ENCODE measurements at places on chromosomes 7 and 10.

DNA sequence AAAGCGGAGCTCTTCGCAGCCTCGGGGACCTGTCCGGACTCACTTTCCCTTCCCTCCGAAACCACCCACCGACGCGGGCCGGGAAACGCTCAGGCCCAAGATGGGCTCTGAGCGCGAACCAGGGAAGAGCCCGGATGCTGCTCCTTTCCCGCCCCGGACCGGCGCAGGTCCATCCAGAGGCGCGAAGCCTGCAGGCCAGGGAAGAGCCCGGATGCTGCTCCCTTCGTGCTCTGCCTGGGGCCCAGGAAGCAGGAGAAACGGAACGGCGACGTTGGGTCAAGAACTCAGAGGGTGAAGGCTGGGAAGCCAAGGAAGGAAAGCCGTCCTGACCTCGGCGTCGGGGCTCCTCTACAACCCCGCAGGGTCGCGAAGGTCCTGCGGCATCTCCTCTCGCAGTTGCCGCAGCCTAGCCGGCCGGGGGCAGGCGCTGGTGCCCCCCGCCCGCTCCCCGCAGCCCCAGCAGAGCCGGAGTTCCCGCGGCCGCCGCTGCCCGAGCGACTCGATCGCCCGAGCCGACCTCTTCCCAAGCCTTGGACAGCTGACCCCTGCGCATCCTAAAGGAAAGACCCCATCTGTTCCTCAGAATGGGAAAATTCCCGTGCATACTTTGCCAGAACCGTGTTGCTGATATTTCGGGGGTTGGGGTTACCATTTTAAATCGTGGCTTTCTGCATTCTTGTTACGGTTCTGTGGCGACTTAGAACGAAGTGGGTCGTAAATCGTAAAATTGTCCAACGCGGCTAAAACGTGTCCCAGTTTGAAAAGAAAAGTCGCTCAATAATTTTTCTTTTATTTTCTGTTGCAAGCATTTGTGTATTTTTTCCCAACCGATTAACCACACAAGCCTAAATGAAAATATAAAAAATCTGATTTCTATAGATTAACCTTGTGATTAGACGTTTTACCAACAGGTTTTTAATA lies 7.5 kb downstream of the HOXA1 start:
- DNase-seq = no peak

- no peak for DNase-seq
Observed at GRCh38 chr7:2007551-2007950, 225.2 kb downstream of the MAD1L1 start.

DNA sequence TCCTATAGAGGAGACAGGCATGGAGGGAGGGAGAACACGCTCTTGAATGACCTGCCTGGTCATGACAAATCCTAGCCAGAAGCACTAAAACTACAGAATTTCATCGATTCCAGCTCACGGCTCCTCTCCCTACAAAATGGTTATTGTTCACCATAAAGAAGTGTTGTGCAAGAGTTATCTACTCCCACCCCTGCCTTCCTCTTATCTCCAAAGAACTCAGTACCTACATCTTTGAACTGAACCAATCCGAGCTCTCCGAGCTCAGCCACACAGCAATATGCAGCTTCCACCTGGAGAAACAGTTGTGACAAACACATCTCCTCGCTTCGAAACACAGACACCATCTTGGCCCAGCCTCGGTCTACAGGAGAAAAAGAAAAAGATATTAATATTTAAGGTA lies 26.9 kb upstream of the TMEM213 start:
- DNase-seq = no peak

DNA sequence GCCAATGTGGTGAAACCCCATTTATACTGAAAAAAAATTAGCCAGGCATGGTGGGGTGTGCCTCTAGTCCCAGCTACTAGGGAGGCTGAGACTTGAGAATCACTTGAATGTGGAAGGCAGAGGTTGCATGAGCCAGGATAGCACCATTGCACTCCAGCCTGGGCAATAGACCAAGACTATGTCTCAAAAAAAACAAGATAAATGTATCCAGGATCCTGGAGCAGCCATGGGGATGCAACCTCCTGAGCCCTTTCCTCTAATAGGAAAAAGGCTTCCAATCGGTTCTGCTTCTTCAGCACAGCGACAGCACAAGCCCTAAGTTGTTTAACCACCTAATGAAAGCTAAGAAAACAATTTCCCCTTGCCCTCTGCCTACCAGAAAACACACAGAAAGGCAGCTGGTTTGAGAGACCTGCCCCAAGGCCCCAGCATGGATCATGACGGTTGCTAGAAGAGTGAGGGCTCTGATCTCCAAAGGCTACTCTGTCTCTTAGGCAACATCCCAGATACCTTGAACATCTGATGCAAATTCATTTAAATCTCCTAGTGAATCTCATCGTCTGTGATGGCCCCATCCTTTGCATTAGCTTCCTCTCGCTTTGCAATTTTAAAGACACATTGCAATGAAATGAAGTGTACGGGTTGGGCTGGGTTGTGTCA lies 220.8 kb downstream of the ARHGAP21 start:
- DNase-seq = no peak

DNA sequence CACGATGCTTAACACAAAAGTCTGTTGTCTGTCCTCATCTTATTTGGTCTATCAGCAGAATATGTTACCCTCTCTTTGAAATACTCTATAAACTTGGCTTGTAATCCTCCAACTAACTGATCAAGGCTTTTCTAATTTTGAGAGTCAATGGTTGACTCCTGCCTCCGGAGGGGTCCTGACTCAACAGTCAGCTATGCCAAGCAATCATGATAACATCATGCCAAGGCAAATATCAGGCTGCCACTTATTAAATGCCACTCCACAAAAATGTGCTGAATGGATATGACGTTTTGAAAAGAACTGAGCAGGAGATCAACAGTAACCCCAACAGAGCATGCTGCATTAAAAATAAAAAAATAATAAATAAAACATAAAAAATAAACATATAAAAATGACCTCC lies 116.1 kb downstream of the PARD3 start:
- DNase-seq = no peak

DNA sequence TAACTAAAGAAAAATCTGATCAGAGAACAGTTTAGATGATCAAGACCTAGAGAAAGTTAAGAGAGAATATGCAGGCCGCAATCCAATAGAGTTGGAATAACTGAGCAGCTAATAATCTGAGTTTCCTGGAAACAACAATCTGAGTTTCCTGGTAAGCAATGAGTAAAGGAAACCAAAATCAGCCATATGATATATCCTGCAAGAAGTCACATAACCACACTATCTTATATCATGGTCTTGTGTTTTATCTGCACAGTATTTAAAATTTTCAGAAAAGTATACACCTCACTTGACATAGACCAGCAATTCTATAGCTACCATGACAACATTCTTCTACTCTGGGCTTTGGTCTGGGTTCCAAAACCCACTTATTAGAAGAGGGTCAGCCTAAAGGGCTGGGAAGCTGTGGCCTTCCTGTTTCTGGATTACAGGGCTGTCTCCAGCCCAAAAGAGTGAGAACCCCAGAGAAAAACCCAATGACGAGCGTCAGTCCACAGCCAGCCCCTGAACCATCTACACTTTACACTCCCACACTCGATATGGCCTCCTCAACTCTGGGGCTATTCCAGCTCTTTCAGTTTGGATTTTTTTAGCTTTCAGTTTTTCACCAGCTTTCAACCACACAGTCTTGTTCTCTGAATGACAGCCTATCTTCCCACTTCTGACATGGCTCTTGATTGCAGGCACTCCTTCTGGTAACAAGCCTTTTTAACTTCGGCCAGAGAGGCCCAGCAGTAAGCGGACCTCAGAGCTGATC lies 110.4 kb downstream of the GLI3 start:
- no peak for DNase-seq

DNA sequence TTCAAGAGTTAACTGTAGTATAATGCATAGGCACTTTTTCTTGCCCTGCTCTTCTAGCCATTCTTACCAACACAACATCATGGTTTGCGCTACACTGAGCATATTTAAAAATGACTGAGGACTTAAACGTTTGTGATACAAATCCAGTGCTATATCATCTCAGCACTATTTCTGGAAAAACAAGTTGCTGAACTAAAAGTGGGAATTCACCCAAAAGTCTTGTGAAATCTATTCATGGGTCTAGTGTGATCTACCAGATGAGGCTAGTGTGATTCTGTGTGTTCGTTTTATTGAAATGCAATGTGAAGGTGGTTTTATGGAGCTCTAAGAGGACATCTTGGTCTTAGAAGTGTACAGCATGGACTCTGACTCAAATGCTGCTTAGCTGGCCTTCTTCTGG lies 584.6 kb upstream of the POM121L12 start:
- DNase-seq = no peak

GRCh38 chr7:83769407-83769806 lies 120.5 kb upstream of the SEMA3E start:
- no peak for DNase-seq

GRCh38 chr10:100634034-100634433 lies 98.3 kb downstream of the HIF1AN start:
- no peak for DNase-seq

- DNase-seq = no peak
Observed at GRCh38 chr7:36875794-36876193, 151.5 kb upstream of the AOAH start.

- DNase-seq = no peak
Observed at GRCh38 chr7:118286131-118286530, 61.6 kb downstream of the ANKRD7 start.

- DNase-seq = no peak
Observed at GRCh38 chr10:1465993-1466764, 271.1 kb downstream of the ADARB2 start.

DNA sequence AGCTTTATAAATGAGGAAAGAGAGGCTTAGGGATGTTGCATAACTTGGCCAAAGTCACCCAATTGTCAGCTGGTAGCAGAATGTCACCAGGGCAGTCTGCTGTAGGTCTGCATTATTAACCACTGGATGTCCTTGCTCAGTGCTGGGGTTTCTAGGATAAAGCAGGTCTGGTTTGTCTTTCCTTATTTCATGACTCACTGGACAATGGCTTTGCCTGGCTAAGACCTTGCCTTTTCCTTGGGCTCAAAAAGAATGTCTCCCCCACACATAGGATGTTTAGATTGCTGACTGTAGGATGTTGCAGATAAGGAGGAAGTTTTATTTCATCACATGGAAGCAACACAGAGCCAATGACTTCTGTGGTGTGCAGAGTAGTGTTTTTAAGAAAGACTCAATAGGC lies 29.4 kb downstream of the WDFY4 start:
- DNase-seq = no peak

GRCh38 chr7:46213154-46213537 lies 292.1 kb upstream of the IGFBP3 start:
- DNase-seq = no peak

- no peak for DNase-seq
Observed at GRCh38 chr7:28976022-28976421, 17.9 kb upstream of the TRIL start.

DNA sequence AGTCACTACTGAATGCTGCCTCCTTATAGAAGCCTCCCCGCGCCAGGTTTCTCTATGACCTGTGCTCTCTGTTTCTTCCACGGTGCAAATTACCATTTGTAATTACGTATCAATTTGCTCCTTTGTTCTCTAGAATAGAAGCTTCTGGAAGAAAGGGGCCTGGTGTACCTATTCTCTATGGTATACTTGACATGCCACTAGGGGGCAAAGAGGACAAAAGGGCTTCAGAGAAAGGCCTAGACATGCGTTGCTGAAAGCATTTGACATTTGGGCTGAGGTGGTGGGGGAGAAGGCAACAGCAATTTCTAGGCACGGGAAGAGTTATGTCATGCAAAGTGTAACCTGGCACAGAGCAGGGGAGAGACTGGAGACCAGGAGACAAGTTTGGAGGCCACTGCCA lies 148.7 kb downstream of the WDR11 start:
- DNase-seq = no peak

GRCh38 chr7:131244259-131244852 lies 83.3 kb upstream of the MKLN1 start:
- DNase-seq = no peak

- DNase-seq = no peak
Observed at GRCh38 chr10:124145109-124145870, 51.9 kb upstream of the CHST15 start.

DNA sequence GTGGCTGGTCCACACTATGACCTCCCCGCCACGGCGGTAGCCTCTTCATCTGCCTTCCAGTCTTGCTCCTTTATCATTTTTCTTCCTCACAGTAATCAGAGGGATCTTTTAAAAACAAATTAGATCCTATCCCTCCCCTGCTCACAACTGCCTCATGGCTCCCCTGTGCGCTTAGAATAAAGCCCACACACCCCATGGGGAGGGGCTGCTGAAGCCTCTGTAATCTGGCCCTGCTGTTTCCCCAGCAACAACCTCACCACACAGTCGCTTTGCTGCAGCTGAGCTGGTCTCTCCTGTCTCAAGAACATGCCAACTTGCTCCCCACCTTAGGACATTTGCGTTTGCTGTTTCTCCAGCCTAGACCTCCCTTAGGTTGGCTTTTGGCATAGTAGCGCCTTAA lies 41.0 kb downstream of the SP8 start:
- no peak for DNase-seq

DNA sequence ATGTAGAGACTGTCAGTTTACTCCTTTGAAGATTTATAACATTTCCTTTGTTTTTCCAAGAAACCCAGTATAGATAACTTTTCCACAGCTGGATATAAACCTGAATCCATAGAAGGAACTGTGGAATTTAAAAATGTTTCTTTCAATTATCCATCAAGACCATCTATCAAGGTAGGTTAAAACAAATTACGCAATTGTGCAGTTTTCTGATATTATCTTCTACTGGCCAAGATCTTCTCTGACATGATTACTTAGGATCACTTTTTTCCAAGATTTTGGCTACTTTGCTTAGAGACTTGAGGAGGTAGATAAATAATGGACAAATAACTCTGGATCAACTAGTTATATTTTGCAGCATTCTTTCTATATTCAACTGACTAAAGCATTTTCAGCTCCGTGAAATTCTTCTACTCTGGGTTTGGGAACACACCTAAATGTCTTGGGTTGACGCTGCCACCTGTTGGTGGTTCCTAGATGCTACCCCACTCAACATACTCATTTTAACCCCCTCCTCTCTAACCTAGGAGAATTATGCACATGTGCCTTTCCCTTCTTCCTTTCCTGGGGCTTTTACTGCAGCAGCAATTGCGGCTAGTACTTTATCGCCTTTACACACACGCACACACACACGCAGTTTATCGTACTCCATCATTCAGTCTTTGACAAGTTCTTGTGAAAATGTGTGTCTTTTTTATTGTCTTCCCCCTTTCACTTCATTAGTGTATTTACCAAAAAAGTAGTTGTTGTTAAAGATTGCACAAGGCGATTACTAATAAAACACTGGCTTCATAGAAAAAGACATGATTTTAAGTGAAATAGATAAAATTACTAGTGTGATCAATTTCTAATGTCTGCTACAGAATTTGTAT lies 32.7 kb downstream of the ABCB5 start:
- DNase-seq = no peak

- peak; percentile 77 for DNase-seq
Observed at GRCh38 chr10:119445311-119445934, 97.1 kb downstream of the RGS10 start.

GRCh38 chr7:129862682-129863081 lies 90.1 kb downstream of the UBE2H start:
- no peak for DNase-seq

DNA sequence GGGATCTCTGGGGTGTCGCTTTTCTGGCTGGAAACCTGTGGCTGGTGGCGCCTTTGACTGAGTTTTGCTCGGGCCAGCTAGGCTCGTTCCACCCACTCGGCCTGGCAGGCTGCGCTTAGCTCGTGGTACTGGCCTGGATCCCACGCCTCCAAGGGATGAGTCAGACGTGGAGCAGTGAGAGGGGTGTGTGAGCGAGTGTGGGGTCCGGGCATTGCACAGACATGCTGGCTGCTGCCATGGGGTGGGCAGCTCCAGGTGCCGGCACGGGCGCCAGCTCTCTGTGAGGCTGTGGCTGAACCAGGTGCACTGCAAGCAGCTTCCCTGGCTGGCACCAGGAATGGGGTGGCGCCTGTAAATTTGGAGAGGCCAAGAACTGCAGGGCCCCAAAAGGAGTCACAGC lies 63.1 kb upstream of the CACNA2D1 start:
- no peak for DNase-seq

GRCh38 chr7:116952635-116953371 lies 498 bp upstream of the ST7 start:
- DNase-seq = no peak

Measured in activated T-helper 9 cell treated with anti-CD3 and anti-CD28 coated beads, Interleukin-2, amount 50 U/mL, for 16 hours (primary cell).